ENCODE measurements at places on chromosomes 13 and 19.

GRCh38 chr19:51710163-51710562 lies 13.6 kb downstream of the HAS1 start:
- DNase-seq, result no peak

GRCh38 chr13:74115133-74115532 lies 19.1 kb downstream of the KLF12 start:
- DNase-seq, result peak; percentile 69

GRCh38 chr13:39226359-39226758 lies 188.1 kb downstream of the NHLRC3 start:
- no peak for DNase-seq

GRCh38 chr13:110103534-110103933 lies 203.4 kb downstream of the COL4A1 start:
- peak; percentile 61 for DNase-seq

DNA sequence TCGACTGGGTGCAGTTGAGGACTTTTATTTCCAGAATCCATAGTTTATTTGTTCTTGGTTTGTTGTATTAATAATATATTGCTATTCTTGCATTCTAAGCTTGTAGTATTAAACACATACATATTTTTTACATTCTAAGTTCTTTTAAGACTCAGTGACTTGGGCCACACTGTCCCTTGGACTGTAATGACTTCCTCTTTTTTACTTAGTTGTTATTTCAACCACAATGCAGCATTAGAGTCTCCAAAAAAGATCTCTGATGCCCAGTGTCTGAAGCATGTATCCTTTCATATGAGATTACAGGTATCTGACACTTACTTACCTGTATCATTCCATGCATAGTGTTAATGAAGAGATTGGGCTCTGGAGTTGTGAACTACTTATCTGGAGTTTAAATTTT lies 864.9 kb upstream of the PCDH20 start:
- no peak for DNase-seq

GRCh38 chr13:106403280-106403679 lies 132.2 kb downstream of the EFNB2 start:
- no peak for DNase-seq

DNA sequence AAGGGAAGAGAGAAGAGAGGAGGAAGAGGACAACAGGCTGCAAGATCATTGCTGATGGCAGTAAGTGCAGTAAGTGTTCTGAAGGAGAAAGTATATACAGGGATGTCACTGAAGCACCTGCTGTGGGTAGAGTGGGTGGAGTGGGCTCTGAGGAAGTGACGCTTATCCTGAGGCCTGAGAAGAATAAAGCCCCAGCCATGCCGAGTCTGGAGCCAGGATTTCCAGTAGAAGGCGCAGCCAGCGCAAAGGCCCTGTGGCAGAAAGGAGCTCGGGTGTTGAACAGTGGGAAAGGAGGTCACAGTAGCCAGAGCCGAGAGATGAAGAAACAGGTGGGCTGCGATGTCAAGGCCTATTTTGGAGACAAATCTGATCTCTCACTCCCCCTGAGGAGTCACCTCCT lies 31.8 kb upstream of the ADGRE5 start:
- no peak for DNase-seq

DNA sequence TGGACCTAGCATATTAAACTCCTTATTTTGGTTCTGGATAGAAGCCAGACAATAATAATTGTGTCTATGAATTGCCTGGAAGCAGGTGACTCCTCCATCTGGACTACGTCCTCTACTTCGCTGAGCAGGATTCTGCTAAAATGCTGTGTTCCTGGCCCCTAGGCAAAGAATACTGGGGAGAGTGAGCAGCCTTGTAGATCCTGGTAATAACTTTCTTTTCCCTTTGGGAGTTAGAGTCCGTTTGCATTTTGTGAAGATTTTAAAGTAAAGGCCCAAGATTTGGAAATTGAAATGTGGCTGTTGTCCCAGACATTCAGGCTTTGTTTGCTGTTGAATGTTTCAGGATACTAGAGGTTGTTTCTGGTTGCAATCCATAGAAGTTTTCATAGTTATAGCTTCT lies 511.9 kb upstream of the KLF12 start:
- DNase-seq, result no peak

GRCh38 chr19:13425151-13425550 lies 81.1 kb downstream of the CACNA1A start:
- DNase-seq, result no peak

GRCh38 chr13:114043421-114044053 lies 69.7 kb upstream of the C13orf46 start:
- peak; percentile 99 for DNase-seq
